Right renal pelvis (tissue), 4 donors: ENCODE measurements at places on chromosomes 5 and 9. TPM values are rescaled to one million over a fixed set of nuclear protein-coding genes. Genes with fewer than 3 reads are reported as not detected.

DNA sequence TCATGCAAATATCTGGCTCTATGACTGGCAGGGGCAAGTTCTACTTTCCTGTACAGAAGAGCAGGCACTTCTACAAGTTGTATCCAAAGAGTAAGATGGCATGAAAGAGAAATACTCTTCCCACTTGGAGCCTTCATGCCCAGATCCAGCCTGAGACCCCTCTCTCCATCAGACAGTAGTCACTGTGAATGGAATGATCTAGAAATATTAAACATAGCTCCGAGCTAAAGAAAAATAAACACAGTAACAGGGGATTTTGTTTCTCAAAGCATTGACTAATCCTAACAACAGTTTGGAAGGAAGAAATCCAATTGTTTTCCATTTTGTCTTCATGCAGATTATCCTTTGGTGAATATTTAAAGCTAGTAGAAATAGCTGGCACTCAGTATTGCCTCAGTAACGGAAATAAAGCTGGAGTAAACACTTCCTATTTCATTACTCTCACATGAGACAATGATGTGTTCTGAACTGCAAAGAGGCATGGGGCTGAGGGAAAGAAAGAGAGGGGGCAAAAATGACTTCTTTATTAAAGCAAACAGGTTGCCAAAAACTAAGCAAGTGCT, 100.0 kb downstream of the SEMA5A start:
- DNase-seq, result no peak

DNA sequence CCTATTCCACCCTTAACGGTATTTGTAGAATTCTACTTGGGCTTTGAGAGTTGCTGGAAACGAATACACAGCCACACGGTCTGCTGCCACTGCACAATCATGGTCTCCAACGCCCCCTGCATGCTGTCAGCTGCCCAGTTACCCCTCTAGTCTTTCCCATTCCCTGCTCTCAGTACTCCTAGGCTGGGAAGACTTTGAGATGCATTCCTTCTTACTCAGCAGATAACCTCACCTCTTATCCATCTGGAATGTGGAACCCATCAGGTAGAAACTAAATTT, 92.8 kb downstream of the ANKH start:
- DNase-seq, result no peak

DNA sequence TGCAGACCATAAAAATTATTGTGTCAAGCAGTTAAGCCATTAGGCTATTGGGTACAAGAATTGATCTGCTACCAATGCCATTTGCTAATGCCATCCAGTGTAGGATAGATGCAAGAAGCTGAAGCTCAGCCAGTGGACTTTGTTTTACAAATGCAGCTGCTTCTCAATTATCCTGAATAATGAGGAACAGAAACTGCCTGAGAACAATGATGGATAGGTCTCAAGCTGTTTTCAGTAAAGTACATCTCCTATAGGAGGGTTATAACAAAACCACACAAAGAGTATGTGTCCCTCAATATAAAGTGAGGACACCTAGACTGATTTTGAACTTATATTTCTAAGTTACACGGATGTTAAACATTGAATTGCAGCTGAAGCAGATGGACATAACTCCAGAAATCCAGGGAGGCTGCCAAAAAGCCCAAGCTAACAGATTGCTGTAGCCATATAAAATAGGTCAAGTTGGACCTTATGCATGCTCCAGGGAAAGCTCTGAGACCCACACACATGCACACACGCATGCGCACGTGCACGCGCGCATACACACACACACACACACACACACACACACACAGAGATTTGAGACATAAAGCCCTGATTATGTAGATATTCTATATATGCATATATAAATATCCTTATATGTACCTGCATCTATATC, 482.7 kb upstream of the CD180 start:
- no peak for DNase-seq

DNA sequence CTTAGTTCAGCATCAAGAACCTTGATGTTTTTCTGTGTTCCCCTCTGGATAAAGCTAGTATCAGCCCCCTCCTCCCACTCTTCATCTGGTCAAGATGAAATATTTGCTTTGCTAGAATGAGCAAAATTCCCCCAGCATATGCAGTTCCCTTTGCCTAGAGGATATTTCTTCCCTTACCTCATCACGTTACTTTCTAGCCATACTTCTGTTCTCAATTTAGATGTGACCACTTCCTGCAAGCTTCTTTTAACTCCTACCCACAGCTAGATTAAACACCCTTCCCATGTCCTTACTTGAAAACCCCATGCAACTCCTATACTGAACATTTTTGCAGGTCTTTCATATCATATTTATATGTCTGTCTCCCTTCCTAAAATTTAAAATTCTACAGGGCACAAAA, 178.9 kb upstream of the TUSC1 start:
- DNase-seq, result no peak

- no peak for DNase-seq
Measured at GRCh38 chr9:121902461-121903135, 190.5 kb downstream of the TTLL11 start.

ZNF79 gene
- polyA plus RNA-seq, result 8.3 TPM

UBLCP1 gene
- polyA plus RNA-seq, result 55.6 TPM

ABHD17B gene
- polyA plus RNA-seq, result 33.1 TPM
